Stimulated activated naive CD8-positive, alpha-beta T cell treated with anti-CD3 and anti-CD28 coated beads, Interleukin-15, Interleukin-2, amounts not matched to agents 100 U/mL and 50 U/mL, for 24 hours (primary cell): ENCODE measurements at places on chromosomes 11 and 22.

GRCh38 chr11:112616327-112617097, 344.7 kb upstream of the NCAM1 start:
- DNase-seq = no peak

DNA sequence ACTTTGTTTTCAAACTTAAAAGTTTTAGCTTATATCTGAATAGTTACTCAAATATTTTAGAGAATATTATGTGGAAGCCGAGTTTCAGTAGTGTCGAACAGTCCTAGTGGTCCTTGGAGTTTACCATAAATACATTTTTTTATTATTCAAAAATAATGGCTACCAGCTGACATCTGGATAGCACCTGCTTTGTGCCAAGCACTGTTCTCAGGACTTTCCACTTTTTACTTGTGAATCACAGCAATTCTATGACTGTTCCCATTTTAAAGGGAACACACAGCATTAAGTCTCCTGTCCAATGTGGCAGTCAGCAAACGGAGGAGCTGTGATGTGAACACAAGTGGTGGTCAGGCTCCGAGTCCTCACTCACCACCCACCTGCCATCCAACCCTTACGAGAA, 4.0 kb upstream of the SCGB2A1 start:
- DNase-seq = no peak

- peak; percentile 40 for DNase-seq
These were observed 1.0 kb downstream of the ZBTB16 start for GRCh38 chr11:114060392-114061047.

- DNase-seq = no peak
These were observed 1.6 kb downstream of the HRAS start for GRCh38 chr11:533586-534395.

GRCh38 chr11:64933213-64933934, 2.3 kb downstream of the GPHA2 start:
- DNase-seq = no peak

GRCh38 chr11:3026803-3027202, 30.4 kb downstream of the CARS1 start:
- DNase-seq = no peak

- no peak for DNase-seq
These were observed 1.7 kb upstream of the TNNT3 start for GRCh38 chr11:1917523-1918435.

DNA sequence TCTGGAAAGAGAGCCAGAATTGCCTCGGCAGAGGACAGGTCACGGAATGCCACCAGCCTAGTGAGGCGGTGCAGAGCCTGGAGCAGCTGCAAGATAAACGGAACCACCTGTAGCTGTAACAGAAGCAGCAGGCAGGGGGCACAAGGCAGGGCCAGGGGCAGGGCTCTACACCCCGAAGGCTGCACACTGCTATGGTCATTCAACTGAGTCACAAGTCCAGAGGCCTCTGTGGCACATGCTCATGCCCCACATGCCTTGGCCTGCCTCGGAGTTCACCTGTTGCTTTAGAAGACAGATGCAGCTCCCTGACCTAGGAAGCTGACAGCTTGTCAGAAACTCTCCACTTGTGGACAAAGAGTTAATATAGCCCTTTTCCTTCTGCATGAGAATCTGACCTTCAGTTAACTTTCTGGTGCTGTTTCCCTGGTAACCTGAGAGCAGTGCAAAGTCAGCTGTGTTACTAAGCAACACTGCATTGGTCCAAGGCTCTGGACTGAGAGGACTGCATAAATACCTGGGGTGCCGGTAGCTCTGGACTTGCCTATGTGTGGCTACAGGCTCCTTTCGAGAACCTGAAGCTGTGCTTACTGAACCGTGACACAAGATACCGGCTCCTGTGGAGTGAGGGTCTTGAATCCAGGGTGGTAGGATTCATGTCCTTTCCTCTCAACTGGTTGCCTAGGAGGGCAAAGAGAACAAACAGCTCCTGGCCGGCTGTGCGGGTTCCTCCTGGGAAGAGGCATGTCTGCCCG, 10.5 kb downstream of the COMMD9 start:
- DNase-seq = no peak

- DNase-seq = no peak
These were observed 1441.8 kb downstream of the TBC1D22A start for GRCh38 chr22:48204296-48204695.

DNA sequence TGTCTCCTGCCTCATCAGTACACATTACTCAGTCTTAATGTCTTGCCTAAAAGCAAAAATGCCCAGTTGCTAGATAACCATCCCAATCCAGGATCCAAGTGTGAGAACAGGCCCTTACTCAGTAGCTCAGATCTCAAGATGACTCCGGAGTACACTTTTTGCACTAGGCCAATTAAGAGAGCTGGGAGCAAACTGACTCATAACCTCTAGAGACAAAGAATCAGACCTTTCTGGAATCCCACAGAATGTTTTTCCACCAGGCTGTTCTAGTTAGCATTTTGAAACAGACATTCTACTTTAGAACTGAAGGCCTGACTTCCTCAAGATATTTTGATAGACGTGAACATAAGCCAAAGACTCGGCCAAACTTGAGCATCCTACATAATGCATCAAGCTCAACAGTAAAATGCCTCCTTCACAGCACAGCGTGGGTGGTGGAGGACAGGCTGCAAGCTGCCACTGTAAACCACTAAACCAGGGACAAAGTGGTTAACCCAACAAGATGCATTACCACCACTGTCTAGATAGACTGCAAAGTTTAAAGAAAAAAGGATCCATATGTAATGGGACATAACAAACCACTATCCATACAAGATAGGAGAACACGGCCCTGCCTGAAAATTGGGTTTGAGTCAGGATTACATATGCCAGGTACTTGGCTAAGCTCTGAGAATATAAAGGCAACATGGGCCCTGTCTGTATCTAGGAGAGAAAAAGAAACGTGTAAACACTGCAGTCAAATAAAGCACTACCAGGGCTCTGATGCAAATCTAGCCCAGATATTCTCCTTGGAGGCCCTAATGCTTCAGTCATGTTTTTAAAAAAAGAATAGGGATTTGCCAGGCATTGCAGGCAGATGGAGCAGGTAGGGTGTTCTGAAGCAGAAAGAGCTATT, 48.3 kb downstream of the MYH9 start:
- DNase-seq = peak; percentile 63

GRCh38 chr11:35391922-35392688, 27.3 kb downstream of the SLC1A2 start:
- DNase-seq = peak; percentile 92

GRCh38 chr11:124867700-124868099, 2.5 kb downstream of the ROBO3 start:
- no peak for DNase-seq

DNA sequence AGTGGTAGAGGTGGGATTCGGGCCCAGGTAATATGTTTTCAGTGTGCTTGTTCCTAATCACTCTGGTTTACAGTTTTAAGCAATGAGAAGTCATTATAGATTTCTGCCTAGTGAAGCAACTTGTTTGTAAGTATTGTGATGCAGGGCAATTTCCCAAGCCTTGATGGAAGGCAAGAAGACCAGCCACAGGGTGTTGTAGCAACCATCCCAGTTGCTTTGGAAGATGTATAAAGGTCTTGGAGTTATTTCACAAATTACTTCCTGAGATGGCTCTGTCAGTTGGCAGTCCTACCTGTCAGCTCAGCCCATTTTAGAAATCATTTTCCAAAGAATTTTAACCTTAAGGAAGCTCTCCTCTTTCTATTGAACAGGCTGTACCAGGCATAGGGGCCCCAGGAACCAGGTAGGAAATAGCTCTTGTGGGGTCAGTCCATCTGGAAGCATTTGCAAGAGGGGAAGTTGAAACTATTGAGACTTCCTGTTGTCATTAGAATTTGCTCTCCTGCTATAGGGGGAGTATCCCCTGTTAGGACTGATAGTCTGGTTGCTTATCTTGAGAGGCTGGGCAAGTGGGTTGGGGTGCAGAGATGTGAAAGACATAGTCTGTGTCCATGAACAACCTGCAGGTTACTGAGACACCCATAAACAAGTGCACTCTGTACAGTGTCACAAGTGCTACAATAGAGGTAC, 47.9 kb downstream of the STIM1 start:
- DNase-seq = no peak

DNA sequence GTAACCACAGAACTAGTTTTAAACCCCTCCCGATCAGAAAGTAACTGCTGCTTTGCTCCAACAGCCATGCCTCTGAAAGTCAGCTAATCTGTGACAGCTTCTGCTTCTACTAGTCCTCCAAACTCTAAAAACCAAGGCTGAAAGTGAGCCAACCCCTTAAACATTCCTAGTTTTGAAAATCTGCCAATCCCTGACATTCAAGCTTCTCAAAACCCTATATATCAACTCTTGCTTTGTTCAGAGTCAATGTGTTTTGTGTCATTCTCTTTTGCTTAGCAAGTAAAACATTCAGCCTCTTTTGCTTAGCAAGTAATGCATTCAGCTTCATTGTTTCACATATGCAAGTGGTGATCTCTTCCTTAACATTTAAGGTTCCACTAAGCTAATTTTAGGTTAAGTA, 56.9 kb downstream of the ATG16L2 start:
- no peak for DNase-seq

- no peak for DNase-seq
These were observed 98.5 kb downstream of the MTNR1B start for GRCh38 chr11:93067881-93068390.

DNA sequence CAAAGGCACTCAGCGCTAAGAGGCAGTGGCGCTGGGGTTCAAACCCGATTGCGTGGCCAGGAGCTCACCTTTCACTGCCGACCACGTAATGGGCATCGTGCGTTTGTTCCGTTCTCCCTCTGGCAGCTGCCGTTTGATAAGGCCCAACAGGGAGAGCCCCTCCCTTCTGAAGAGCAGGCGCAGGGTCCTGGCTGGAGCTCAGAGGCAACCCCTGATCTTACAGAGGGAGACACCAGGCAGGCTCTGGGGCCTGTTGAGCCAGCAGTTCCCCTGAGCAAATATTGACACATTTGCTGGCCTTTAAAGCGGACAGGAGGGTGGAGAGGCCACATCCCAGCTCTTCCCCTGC, 11.7 kb upstream of the C1QTNF6 start:
- DNase-seq = no peak

- no peak for DNase-seq
These were observed 371 bp downstream of the SMCO4 start for GRCh38 chr11:93542811-93543229.

DNA sequence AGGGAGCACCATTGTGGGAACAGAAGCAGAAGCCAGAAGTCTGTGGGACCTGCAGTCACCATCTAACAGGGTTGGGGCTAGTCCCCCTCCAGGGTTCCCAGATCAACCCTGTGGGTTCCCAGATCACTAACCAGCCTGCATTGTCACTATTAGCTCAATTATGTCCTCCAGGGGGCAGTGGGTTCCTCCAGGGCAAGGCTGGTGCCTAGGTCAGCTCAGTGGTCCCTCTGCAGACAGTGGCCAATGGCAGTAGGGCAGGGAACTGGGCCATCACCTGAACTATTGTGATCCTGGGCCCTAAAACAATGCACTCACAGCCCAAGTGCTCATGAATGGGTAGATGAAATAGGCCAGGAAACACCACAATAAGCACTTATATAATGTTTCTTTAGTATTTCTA, 18.8 kb upstream of the PRSS23 start:
- DNase-seq = no peak

GRCh38 chr11:28483072-28483867, 375.1 kb downstream of the METTL15 start:
- no peak for DNase-seq

- DNase-seq = no peak
These were observed 33.4 kb downstream of the MN1 start for GRCh38 chr22:27768027-27768653.

- no peak for DNase-seq
These were observed 40.8 kb downstream of the RIBC2 start for GRCh38 chr22:45454275-45454674.

DNA sequence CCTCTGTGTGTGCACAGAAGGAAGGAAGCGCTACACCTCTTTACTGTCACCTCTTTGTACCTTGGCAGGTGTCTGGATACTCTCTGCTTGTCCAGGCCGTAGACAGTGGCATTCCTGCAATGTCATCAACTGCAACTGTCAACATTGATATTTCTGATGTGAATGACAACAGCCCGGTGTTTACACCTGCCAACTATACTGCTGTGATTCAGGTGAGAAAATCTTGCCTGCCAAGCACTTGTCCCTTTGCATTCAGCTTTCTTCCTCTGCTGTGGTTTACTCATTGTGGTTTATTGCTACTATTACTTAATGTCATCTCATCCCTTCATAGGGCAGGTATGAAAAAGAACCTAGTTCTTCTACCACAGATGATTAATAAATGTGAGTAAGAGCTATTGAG, 131.9 kb upstream of the MTNR1B start:
- no peak for DNase-seq

GRCh38 chr11:124896821-124897391, 759 bp downstream of the ROBO4 start:
- no peak for DNase-seq

DNA sequence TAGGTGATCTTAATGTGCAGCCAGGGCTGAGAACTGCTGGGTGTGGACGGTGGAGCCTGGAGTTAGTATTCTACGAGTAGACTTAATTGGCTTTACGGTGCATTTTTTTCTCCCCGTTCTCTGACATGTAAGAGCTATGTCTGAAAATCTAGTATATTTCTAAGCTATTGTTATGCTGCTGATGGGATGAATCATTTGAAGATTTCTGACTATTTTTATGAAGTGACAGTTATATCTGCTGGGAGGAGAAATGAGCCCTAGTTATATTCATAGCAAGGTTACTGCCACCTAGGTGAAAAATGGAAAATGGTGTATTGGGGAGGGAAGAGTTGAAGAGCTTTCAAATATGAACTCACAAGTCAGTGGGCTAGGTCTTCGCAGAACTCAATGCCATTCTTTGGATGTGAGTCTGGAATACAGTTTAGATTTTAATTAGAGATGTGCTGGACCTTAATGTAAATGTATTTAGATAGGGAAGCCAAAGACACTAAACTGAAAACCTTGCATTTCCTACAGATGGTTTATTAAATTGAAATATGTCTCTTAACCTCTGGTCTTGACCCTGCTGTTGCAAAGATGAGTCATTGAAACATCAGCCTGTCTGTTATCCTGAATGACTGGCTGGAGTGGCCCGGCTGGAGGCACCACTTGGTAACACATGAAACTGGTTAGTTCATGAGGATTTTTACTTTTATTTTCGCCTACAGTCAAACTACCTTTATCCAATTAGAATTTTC, 293.7 kb downstream of the DDX10 start:
- DNase-seq = no peak

GRCh38 chr11:119624102-119624615, 104.8 kb downstream of the NECTIN1 start:
- peak; percentile 6 for DNase-seq

GRCh38 chr11:126474220-126474619, 118.7 kb downstream of the ST3GAL4 start:
- no peak for DNase-seq
